Right hindlimb (tissue), 1 donor: ENCODE measurements at places on chromosomes 11 and 22.

DNA sequence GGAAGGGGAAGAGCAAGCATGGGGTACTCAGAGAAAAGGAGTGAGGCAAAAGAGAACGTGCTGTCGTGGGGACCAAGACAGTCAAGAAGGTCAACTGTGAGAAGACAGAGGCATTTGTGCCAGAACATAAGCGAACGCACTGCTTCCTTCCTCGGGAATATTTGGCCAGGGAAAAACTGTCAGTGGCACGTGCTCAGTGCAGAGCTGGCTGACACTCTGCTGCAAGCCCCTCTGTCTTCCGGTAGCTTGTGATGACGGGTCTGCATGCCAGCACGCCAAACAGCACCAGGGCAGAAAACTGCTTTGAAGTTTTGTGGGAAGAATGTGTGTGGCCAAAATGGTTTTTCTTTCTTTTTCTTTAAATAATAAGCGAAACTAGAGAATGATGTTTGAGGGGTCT, 60.6 kb downstream of the SMCO4 start:
- no peak for DNase-seq

- no peak for DNase-seq
Measured at GRCh38 chr11:3896644-3897043, 41.2 kb downstream of the STIM1 start.

DNA sequence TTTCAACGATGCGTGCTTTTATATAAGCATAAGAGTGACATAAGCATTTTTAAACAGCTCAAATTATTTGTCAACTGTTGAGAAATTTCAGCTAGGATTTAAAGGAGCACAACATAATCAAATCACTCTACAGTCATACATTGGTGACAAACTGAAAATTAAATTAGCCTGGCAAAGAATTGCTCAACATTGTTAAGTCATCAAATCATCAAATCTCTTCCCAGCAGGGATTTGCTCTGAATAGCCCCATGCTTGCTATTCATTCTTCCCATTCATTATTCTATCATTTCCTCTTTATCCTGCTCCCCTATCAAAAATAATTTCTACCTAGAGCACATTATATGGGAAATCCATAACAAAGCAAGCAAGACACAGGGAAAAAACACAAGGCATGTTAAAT, 198.7 kb upstream of the LUZP2 start:
- DNase-seq = no peak

- DNase-seq = no peak
Measured at GRCh38 chr11:66881927-66882452, 25.1 kb downstream of the LRFN4 start.

DNA sequence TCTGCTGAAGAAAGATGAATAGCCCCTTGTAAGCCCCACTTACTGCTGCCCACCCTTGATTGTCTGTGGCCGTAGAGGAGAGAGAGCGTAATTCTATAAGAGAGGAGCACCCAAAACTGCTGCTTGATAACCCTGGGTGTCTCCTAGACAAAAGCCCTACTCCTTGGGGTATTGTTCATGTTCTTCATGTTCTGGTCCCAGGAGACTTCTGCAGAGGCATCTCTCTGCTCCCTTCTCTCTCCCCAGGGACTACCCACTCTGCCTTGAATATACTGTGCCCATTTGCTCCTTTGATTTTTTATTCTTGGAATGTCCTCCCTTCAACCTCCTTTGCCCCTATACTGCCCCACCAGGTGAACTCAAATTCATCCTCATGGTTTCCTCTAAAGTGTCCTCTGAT, 417.8 kb upstream of the CADM1 start:
- DNase-seq = no peak

- peak; percentile 65 for DNase-seq
Measured at GRCh38 chr11:19241260-19242178, 774 bp upstream of the E2F8 start.

DNA sequence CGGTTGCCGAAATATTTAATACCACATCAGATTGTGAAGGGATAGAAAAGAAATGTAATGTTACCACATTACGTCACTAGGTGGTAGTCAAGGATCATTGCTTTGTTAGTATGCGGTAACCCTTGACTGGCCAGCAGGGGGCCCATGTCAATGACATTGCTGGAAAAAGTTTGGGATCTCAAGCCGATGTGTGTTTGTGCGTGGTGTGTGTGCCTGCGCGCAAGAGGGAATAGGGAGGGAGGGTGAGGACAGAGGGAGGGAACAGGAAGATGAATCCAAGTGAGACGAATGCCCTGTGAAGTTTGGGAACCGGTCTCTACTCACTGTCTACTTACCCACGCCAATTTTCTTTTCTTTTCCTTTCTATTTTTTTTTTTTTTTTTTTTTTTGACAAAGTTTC, 10.7 kb upstream of the MRGPRX2 start:
- peak; percentile 77 for DNase-seq

DNA sequence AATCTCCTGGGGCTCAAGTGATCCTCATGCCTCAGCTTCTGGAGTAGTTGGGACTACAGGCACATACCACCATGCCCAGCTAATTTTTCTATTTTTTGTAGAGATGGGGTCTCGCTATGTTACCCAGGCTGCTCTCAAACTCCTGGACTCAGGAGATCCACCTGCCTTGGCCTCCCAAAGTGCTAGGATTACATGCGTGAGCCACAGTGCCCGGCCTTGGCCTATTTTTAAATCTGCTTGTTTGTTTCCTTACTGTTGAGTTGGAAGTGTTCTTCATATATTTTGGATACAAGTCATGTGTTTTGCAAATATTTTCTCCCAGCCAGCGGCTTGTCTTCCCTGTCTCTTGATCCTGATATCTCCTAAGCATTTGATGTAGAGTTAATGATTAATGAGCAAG, 5.0 kb downstream of the PARVB start:
- no peak for DNase-seq

DNA sequence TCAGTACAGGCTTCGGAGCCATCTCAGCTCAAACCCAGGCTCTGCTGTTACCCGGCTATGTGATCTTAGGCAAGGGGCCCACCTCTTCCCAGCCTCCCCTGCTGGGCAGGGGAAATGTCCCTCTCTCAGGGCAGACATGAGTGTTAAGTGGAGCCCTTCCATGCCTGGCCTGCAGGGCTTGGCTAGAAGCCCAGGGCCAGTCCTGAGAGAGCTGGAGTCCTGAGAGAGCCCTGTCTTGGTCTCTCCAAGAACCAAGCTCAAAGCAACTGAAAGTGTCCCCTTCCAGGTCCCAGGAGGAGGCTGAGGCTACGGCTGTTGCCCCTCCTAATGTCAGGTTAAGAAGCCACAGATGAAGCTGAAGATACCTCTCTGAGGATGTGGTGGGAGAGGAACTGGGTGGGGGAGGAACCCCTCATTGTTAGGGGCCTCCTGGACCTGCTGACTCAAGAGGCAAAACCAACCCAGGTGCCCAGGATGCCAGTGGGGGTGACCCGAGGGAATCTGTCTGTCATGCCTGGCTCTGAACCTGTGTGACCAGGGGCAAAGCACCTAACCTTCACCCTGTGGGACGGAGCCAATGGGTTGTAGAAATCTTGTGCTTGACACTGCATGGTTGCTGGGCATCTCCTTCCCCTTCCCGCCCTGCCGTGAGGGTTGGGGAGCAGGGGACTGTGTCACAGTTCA, 4.2 kb downstream of the ZP1 start:
- no peak for DNase-seq

DNA sequence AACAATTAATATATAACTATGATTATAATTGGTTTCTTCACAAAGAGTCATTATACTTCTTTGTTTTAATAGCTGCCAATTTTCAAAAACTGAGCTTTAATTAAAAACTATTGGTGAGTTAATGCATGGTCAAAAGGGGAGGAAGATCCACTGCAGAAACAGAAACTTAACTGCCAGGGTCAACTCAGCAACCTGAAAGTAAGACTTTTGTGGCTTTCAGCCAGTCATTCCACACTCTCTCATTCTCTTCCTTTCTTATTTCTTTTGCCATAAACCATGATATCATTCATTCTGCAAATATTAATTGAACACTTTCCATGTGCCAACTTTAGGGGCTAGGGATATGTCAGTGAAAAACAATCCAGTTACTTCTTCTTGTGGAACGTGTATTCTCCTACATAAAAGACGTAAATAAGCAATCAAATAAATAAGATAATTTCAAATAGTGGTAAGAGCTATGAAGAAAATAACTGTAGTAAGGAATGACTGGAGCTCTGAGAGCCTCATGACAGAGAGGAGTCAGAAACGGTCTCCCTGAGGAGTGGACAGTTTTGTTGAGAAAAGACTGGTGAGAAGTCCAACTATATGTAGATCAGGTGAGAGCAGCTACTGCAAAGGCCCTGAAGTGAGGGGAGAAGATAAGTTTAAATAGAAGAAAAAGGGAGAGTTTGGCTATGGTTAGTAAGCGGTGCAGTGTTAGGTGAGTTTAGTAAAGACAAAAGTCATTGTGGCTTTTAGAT, 130.5 kb downstream of the GRIA4 start:
- no peak for DNase-seq

DNA sequence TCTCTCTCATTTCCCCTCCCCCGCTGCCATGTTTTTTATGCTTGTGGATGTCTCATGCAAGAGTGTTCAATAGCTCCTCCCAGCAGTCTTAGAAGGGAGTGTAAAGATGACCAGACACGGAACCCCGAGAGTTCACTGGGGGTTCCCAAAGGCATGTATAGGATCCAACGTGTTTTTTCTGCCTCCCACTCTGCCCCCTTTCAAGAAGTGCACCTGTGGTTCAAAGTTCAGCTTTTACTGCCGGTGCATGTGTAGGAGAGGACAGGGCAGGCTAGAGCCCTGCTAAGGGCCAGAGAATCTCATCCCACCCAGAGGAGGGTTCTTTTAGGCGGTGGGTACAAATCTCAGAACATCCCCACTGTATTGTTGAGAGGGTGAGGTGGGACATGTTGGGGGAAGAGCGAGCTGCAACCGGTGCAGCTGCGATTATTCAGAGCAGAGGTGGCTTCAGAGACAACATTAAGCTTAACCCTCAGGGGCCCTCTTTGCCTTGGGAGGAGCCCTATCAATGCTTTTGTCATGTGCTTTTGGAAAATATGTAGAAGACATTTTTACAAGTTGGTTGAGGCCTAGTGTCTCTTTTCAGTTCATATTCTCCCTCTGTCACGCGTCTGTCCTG, 14.5 kb downstream of the MIF start:
- DNase-seq = no peak

GRCh38 chr11:131217313-131218310, 152.8 kb upstream of the NTM start:
- DNase-seq = no peak

- no peak for DNase-seq
Measured at GRCh38 chr22:35521358-35522224, 19.0 kb upstream of the RASD2 start.

DNA sequence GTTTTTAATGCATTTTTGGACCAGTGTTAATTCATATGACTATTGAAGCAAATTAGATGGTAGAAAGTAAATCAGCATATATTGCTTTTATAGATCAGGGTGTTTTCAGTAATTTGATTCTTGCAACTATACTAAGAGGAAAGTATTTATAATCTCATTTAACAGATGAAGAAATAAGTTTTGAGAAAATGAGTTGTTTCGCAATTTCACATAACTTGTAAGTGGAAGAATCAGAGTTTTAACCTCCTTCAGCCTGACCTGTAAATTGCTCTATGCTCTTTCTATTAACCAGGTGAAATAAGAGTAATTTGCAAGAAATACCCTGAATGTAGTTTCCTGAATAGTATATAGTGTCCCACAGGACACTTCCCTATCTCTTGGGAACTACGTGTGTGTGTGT, 1106.8 kb upstream of the RAG2 start:
- DNase-seq = no peak

- no peak for DNase-seq
Measured at GRCh38 chr11:37353192-37353591, 755.2 kb upstream of the RAG2 start.

GRCh38 chr11:31619980-31620379, 110.4 kb downstream of the ELP4 start:
- no peak for DNase-seq

GRCh38 chr11:59981106-59981770, 17.4 kb downstream of the OOSP4A start:
- no peak for DNase-seq

DNA sequence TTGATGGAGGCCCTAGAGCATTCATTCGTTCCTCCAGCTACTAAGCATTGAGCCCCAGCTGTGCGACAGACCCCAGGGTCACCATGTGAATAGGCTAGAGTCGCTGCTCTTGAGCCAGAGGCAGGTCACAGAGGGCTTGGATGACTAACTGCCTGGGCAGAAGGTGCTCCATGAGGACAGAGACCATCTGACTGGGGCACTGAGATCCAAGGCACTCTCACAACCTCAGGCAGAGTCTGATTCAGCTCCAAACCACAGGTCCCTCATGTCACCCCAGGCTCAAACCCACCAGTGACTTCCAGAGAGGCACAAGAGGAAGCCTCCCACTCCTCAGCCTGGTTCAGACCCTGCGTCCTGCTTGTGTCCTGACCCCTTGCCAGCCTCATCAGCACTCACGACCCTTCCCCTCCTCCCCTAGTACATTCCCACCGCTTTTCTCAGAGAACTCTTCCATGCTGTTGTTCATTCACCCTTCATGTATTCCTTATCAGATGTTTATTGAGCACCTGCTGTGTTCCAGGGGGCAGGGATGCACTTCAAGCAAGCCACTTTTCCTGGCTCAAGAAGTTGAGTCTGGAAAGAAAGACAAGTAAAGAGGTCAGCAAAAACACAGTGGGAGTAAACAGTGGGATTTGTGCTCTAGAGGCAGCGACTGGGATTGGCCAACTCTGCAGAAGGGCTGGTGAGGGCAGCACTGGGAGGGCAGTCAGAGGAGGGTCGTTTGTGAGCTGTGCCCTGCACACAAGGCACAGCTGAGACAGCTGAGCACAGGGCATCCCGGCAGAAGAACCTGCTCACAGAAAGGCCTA, 9.3 kb downstream of the OAF start:
- DNase-seq = no peak

GRCh38 chr11:116030697-116031331, 526.6 kb upstream of the CADM1 start:
- no peak for DNase-seq

- no peak for DNase-seq
Measured at GRCh38 chr11:838441-839279, 3.7 kb downstream of the POLR2L start.

GRCh38 chr22:38549101-38549894, 20.7 kb downstream of the DMC1 start:
- DNase-seq = no peak

GRCh38 chr11:36693139-36693843, 95.3 kb upstream of the RAG2 start:
- no peak for DNase-seq

- no peak for DNase-seq
Measured at GRCh38 chr11:45152740-45153595, 6.5 kb downstream of the PRDM11 start.

DNA sequence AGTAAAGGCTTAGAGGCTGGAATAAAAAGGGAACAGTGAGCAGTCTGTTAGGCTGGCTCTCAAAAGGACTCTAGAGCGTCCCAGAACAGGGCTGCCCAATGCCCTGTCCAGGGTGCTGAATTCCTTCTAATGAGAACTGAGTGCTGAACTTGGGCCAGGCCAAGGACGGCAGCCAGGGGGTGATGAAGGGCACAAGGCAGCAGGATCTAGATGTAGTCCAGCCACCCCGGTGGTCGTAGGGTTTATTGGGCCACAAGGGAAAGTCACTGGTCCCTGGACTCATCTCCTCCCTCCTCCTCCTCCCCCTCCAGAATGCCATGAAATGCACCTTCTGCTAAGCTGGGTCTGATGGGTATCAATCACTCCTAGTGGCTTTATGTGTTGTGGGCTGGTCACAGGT, 19.2 kb downstream of the NPTXR start:
- DNase-seq = peak; percentile 78

GRCh38 chr11:85316967-85317366, 310.2 kb downstream of the DLG2 start:
- no peak for DNase-seq
